ENCODE measurements at places on chromosomes 7 and 10. TPM values are rescaled to one million over a fixed set of nuclear protein-coding genes. Genes with fewer than 3 reads are reported as not detected.

Gene CCDC172
- not detected for total RNA-seq

Gene TMEM213
- total RNA-seq = not detected

Gene GJD4
- not detected for total RNA-seq

Gene ADRB1
- 0.35 TPM for total RNA-seq

Gene CHN2
- total RNA-seq = 6.6 TPM

Gene BBIP1
- total RNA-seq = 35.0 TPM

Gene BHLHA15
- total RNA-seq = 0.55 TPM

Gene HK1
- 74.9 TPM for total RNA-seq

Data from T-cell (primary cell).